ENCODE measurements at places on chromosomes 4 and X. TPM values are rescaled to one million over a fixed set of nuclear protein-coding genes. Genes with fewer than 3 reads are reported as not detected.

The CXCL5 gene
- total RNA-seq: 3.4 TPM

- DNase-seq: no peak
These were observed 87.6 kb downstream of the TMEM144 start for GRCh38 chr4:158297866-158298265.

DNA sequence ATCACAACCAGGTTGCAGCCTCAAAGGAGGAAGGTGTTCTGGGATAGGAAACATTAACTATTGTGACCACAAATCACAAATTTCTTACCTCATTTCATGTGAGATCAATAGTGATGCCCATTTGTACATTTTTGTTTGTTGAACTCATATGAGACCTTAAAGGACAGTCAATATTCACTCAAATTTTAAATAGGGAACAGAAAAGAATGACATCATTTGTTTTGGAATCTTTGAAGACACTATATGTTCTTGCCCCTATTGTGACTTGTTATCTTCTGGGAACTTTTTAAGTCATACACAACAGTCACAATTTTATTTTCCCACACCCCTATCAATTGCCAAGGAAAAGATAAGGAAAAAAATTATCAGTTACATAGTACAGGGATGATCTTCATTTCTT lies 346.5 kb downstream of the ARAP2 start:
- no peak for DNase-seq

DNA sequence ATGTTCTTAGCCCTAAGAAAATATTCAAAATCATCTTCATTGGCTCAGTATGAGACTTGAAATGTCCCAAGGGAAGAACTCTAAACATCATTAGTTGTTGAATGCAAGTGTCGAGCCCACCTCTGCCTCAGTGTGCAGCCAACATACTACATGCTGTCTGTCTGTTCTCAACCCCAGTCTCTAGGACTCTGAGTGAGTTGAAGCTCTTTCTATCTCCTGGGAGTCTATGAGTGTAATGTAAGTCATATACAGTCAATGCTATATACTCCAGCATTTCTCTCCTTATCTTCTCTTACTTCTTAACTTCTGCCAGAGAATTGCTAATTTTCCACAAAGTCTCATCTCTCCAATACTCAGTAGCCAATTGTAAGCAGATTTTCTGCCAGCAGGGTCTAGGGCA lies 61.3 kb downstream of the SPATA18 start:
- no peak for DNase-seq

Measured in endothelial cell (in vitro differentiated cells).